ENCODE measurements at places on chromosomes 4 and X. TPM values are rescaled to one million over a fixed set of nuclear protein-coding genes. Genes with fewer than 3 reads are reported as not detected.

Gene LNX1
- total RNA-seq: not detected

Gene SSX2
- total RNA-seq: not detected

Gene GSX2
- not detected for total RNA-seq

Gene IL3RA
- 2.8 TPM for total RNA-seq

Gene CFP
- 2.7 TPM for total RNA-seq

Gene ADGRG4
- not detected for total RNA-seq

Gene BCORL1
- total RNA-seq: 9.1 TPM

Gene CYP2U1
- 3.7 TPM for total RNA-seq

Gene PDK3
- total RNA-seq: 21.2 TPM

Gene PCDH10
- not detected for total RNA-seq

Gene DCUN1D4
- total RNA-seq: 30.0 TPM

Gene ZMYM3
- total RNA-seq: 29.1 TPM

Gene GLOD5
- not detected for total RNA-seq

Gene NAP1L2
- 1.8 TPM for total RNA-seq

Gene RASL11B
- total RNA-seq: 0.15 TPM

Gene FREM3
- not detected for total RNA-seq

Gene NHSL2
- 2.2 TPM for total RNA-seq

Gene EREG
- total RNA-seq: not detected

Gene CYTL1
- not detected for total RNA-seq

Gene PFKFB1
- total RNA-seq: 0.77 TPM

Gene DGKK
- not detected for total RNA-seq

Gene ELMOD2
- 12.7 TPM for total RNA-seq

Gene SLIT2
- not detected for total RNA-seq

Gene REELD1
- not detected for total RNA-seq

Gene GAGE12F
- total RNA-seq: not detected

Gene CXCL8
- total RNA-seq: 0.80 TPM

Gene MAGEA2
- not detected for total RNA-seq

Gene NPNT
- not detected for total RNA-seq

Gene SERPINA7
- not detected for total RNA-seq

Gene GPRASP3
- 2.0 TPM for total RNA-seq

Gene PF4V1
- total RNA-seq: not detected

Gene UGT2B7
- not detected for total RNA-seq

Gene ADH6
- total RNA-seq: not detected

Gene SPRY1
- 126 TPM for total RNA-seq

Gene F8A3
- total RNA-seq: 10.8 TPM

Gene PLP1
- not detected for total RNA-seq

Gene PGAM4
- not detected for total RNA-seq

Gene SMARCA5
- 59.5 TPM for total RNA-seq

Gene RTL3
- total RNA-seq: 0.12 TPM

Gene PABPC1L2B
- total RNA-seq: not detected

Gene MAGEH1
- 17.9 TPM for total RNA-seq

Gene PCSK1N
- 0.21 TPM for total RNA-seq

Gene LRAT
- not detected for total RNA-seq

Gene BST1
- 0.40 TPM for total RNA-seq

Gene NAP1L3
- 0.64 TPM for total RNA-seq

Gene ENPP6
- 6.2 TPM for total RNA-seq

Gene FRYL
- 97.3 TPM for total RNA-seq

Gene RBM10
- 64.9 TPM for total RNA-seq

Gene FGF5
- total RNA-seq: not detected

Gene GC
- total RNA-seq: not detected

Gene CFAP299
- not detected for total RNA-seq

Gene TCEAL6
- total RNA-seq: not detected
